ENCODE measurements at places on chromosomes 3 and 15.

DNA sequence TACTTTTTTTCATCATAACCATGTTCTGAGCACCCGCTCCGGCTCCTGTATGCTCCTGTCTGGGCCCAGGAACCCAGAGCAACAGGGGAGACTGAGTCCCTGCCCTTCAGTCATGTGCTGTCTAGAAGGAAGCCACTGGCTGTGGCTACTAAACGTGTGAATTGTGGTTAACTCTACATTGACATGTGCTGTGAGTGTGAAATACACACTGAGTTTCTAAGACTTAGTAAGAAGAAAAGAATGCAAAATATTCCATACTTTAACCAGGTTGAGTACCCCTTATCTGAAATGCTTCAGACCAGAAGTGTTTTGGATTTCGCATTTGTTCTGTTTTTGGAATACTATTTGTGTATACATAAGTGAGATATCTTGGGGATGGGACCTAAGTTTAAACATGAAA, 42.8 kb upstream of the CGNL1 start:
- no peak for DNase-seq

DNA sequence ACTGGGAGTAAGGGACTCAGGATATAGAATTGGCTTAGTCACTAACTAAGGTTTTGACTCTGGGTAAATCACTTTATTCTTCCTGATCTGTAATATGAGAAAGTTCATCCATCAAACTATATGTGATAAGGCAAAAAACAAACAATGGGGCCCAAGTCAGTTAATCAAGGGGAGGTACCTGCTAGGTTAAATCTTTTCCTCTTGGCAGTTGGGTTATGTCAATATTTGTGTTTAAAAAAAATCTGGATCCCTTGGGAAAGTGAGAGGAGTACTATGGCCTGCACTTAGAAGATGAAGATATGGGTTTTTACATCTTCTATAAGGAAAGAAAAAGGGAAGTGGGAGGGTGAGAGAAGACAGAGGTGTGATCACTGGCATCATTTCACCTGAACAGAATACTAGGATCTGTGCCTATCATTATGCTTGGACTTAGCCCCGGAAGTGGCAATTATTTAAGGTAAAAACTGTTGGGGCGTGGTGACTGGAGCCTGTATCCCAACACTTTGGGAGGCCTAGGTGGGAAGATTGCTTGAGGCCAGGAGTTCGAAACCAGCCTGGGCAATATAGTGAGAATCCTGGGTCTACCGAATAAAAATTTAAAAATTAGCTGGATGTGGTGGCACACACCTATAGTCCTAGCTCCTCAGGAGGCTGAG, 2.8 kb upstream of the SLC28A2 start:
- DNase-seq, result no peak

GRCh38 chr3:3586843-3587646, 212.2 kb upstream of the LRRN1 start:
- DNase-seq, result no peak

- no peak for DNase-seq
Observed at GRCh38 chr3:183924956-183925355, 40.3 kb upstream of the PARL start.

- DNase-seq, result no peak
Observed at GRCh38 chr15:68192804-68193486, 12.2 kb downstream of the CALML4 start.

DNA sequence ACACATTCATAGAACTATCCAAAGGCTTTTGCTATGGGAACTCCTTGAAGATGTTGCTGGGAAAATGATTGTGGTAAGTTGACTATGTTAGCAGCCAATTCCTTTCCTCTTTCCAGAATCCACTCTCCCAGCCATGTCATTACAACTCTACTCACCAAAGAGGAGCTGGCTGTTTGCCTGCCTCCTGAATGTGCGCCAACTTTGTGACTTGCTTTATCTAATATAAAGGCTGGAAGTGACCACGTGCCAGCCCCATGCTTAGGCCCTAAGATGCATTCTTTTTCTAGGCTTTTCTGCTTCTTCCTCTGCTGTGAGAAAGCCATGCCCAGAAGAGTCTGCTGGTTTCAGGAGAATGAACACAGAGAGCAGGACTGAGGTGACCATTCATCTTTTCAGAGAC, 182.2 kb downstream of the GABRB3 start:
- no peak for DNase-seq

- DNase-seq, result no peak
Observed at GRCh38 chr3:81300324-81300927, 461.0 kb downstream of the GBE1 start.
